ENCODE measurements at places on chromosomes 16 and 17.

DNA sequence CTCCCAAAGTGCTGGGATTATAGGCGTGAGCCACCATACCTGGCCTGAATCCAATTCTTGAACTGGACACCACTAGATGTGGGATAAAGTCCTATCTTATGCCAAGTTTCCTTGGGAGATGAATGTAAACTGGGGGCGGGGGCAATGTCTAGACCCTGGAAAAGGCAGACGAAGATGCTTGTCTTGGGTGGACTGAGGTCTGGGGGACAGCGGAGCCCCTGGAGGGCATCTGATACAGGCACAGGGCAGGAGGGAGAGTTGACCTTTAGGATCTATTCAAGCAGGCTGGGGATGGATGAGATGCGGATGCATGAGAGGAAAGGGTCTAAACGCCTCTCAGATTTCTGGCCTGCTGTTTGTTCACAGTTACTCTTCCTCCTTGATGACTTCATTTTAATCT is 11.7 kb downstream of the C1QTNF1 start:
- DNase-seq: no peak

DNA sequence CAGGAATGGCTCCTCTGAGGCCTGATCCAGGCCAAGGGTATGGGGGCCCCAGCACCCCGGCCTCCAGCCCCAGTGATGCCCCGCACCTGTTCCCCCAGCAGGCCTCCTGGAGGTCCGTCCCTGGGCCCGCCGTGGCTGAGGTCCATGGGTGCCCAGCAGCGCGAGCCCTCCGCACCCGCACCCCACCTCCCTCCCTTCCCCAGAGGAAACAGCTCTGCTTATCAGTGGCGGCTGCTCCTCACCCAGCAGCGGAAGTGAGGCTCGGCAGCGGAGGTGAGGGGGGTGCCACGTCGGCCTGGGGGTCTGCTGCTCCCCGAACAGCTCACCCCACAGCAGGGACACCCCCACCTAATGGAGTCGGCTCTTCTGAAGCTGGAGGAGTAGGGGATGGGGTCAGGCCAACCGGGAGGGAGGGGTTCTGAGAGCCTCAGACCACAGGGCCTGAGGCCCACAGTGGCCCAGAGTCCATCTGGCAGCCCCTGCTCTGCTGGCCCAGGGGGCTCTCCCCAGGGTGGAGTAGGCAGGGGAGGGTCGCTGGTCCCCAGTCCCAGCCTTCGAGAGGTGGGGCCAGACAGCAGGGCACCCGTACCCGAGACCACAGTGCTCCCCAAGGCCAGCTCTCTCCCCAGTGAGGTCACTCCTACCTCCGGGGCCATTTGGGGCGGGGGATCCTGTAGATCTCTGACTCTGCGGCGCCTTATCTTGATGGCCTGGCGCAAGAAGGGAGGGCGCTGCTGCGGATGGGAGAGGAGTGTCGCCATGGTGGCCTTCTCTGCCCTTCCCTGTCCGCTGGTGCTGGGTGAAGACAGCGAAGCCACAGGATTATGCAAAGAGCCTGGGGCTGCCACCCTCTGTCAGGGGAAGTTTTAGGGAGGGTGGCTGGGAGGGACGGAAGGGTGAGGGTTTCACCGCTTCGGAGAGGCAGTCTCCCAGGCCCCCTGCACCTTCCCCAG is at the start of gene UNC13D:
Gene UNC13D (minus strand): TSS at position 828 of the 953 bp plus-strand sequence. CDS start 67 bp downstream, at position 761.
- DNase-seq: no peak

DNA sequence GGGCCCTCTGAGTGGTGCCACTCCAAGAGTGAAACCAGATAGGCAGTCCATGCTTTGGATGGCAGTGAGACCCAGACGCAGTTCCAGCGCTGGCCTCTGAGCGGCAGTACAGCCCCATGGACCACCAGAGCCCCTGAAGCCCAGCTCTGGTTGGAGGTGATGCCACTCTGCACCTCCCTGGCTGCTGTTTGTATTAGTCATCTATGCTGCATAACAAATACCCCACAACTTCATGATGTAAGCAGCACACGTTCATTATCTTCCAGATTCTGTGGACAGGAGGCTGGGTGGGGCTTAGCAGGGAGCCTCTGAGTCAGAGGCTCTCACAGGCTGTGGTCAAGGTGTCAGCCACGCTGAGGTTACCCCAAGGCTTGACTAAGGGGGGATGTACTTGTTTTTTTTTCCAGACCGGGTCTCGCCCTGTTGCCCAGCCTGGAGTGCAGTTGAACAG is 5.1 kb upstream of the NME4 start:
- DNase-seq: peak; percentile 22

DNA sequence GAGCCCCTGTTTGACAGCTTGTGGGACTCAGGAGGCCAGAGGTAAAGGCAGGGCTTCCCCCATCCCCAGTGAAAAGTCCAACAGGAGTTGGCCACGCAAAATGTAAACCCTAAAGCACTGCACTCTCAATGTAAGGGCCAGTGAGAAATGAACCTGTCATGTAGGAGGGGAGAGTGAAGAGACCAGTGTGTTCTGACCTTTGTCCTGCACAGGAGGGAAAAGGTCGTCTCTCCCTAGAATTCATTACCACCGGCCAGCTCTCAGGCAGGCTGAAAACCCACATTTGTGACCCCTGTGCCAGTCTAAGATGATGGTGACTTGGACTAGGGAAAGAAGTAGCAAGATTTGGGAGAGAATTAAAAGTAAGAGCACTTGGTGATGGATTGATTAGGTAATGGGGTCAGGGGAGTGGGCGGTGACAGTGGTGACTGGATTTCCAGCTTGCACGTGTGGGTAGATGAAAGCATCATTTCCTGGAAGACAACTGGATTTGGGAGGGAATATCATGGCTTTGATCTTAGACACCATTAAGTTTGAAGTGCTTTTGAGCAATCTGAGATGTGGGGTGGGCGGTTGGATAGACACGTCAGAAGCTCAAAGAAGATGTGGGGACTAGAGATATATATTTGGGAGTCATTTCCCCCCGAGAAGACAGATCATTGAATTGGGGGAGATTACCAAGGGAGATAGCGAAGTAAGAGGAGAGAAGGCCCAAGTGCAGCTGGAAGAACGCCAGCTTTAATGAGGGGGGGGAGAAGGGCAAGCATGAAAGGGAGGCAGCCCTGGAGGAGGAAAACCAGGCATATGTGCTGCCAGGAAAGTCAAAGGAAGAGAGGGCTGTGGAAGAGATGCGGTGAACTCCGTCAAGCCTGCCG is 119.5 kb downstream of the NTN1 start:
- no peak for DNase-seq

GRCh38 chr16:4859190-4859899 is 12.1 kb downstream of the UBN1 start:
- no peak for DNase-seq

DNA sequence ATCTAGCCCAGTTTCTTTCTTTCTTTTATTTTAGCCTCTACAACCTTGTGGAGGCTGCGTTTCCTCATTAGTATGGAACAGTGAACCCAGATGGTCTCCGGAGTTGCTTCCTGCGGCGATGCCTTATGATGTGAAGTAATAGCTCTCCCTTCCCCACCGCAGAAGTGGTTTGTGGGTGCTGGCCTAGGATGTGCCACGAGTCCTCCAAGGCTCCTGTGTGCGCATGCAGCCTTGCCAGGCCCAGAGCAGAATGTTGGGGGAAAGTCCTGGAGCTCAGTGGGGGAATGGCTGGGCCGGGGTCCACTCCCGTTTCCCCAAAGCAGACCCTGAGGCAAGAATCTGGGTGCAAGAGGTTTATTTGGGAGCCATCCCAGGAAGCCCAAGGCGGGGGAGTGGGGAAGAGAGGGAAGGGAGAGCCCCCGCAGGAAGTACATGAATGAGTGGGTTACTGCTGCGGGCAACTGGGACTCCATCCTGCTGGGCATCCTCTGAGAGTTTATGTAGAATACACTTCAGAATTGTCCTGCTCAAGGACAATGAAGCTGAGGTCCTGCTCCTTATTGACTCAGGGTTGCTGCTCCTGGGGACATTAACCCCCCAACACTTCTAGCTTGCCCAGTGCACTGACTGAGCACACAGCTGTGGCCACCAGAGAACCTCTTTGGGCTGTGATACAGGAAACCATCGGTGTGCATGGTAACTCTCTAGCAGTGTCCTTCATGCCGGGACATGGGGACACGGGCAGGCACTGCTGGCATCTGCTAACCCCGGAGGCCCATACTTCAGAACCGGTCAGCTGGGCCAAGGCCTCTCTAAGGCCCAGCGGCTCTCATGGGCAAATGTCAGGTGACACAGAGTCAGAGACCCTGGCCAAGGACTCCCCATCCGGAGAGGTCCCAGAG is 3.7 kb upstream of the HCRT start:
- no peak for DNase-seq

DNA sequence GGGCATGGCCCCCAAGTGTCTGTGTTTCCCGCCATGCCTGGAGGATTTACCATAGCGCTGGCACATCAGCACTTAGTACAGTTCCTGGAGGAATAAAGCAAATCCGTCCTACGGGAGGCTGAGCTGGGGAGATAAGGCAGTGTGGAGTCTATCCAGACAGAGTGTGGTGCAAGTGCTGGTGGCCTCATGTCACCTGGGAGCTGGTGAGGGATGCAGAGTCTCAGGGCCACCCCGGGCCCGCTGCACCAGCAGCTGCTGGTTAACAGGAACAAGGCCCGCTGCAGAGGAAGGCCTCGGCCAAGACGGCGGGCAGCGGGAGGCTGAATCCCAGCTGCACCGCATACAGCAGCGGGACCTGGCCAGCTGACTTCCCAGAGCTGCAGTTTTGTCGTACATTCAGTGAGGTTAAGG is 57.3 kb upstream of the CDC42EP4 start:
- DNase-seq: no peak

- no peak for DNase-seq
Observed at GRCh38 chr16:75750528-75750927, 24.2 kb upstream of the CPHXL start.

GRCh38 chr17:50151937-50152547 is 1.6 kb upstream of the PPP1R9B start:
- DNase-seq: peak; percentile 86

- no peak for DNase-seq
Observed at GRCh38 chr16:56450275-56450985, 702 bp downstream of the NUDT21 start.

- no peak for DNase-seq
Observed at GRCh38 chr17:18184143-18185031, 759 bp downstream of the ALKBH5 start.

GRCh38 chr17:70072546-70073309 is 2.3 kb upstream of the KCNJ16 start:
- no peak for DNase-seq

GRCh38 chr16:20243731-20244281 is 83.5 kb downstream of the GP2 start:
- no peak for DNase-seq

DNA sequence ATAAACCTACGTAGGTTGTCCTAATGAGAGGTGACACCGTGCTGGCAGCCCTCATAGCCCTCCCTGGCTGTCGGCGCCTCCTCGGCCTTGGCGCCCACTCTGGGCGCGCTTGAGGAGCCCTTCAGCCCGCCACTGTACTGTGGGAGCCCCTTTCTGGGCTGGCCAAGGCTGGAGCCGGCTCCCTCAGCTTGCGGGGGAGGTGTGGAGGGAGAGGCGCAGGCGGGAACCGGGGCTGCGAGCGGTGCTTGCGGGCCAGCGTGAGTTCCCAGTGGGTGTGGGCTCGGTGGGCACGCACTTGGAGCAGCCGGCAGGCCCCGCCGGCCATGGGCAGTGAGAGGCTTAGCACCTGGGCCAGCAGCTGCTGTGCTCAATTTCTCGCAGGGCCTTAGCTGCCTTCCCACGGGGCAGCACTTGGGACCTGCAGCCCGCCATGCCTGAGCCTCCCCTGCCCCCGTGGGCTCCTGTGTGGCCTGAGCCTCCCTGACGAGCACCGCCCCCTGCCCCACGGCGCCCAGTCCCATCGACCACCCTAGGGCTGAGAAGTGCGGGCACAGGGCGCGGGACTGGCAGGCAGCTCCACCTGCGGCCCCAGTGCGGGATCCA is 40.1 kb upstream of the AMZ2 start:
- no peak for DNase-seq

GRCh38 chr17:81444610-81445339 is 49.5 kb downstream of the BAHCC1 start:
- DNase-seq: no peak

DNA sequence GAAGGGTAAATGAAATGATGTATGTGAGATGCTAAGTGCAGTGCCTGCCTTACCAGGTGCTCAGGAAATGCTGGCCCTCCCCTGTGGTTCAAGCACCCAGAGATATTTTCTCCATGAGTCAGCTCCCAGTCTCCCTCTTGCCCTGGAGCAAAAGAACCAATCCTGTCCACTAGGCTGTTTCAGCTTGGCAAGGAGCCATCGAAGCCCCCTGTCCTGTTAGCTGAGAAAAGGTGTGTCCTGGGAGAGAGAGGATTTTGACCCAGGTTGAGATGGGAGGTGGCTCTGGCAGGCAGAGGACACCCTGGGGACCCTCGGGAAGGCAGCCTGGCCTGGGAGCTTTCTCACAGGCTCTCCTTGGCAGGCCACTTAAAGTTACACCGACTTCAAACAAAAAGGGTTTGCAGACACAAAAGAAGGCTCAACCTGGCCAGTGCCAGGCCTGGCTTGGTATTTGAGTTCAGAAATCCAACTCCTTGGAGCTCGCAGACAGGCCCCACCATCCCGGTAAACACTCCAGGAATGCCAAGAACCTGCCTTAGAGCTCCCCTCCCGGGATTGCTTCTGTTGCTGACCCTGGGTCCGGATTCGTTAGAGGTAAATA is 29.6 kb downstream of the NTN1 start:
- no peak for DNase-seq

All from DMS79 (cell line).